HL-60 (cell line): ENCODE measurements at places on chromosomes 3 and 15.

- no peak for DNase-seq
Measured at GRCh38 chr3:58868097-58868779, 181.6 kb downstream of the CFAP20DC start.

DNA sequence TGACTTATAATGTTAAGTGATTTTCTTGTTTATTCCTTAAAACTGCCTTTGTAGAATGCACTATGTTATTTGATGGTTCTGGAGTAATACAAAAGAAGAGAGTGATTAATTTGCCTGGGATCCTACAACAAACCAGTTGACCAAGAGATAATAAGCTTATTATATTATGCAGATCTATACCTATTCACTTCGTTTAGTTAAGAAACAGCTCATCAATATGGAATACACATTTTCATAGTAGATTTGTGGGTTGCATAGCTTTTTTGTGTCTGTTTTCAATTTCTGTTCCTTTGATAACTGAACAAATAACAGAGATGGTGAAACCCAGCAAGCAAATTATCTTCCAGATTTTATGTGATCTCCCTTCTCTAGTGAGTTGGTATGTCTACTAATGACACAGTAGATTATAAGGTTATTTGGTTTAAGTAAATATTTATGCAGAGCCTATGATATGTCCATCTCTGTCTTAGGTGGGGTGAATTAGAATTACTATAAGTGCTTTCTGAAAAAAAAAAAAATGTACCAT, 443.3 kb upstream of the TPRG1 start:
- DNase-seq, result no peak

DNA sequence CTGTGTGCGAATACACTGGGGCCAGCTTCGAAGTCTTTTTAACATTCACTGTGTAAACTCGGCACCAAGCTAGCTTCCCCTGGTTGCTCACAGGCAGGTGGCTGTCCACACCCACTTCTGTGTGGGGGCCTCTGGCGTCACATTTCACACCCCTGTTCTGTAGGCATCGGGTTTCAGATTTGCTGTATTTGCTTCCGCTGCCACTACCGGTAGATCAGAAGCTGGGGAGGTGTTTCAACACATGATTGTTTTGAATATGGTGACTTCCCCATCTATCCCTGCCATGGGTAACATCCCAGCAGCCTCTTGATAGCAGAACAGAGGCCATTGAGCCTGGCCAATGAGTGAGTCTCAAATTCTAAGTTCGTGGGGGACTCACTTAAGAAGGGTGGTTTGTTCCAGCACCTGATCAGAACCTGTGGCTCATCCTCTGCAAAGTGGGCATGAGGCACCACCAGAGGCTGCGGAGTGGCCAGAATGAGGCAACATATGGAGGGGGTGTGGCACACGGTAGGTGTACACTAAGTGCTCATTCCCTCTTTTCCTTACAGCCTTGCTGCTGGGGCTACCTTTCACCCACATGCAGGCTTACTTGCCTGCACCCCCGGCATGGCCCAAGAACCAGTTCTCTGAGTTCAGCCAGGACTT, 61.5 kb downstream of the IQSEC1 start:
- DNase-seq, result peak; percentile 95

- DNase-seq, result no peak
Measured at GRCh38 chr15:51263116-51263515, 75.3 kb downstream of the CYP19A1 start.

DNA sequence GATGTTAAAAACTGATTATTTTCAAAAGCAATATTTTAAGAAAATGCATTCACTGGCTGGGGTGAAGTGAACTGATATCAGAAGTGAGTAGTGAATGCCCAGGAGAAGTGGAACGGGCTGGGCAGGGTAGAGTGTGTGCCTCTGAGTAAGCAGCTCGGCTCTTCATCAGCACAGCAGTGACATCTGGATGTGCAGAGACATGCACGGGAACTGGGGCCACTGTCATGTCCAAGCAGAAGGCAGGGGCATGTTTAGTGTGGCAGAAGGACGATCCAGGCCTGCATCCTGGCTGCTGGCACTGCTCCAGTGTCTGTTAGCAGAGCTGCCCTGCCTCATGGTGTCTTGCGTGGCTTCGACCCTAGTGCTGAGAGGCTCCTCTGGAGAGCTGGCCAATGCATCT, 305.6 kb upstream of the LRRFIP2 start:
- DNase-seq, result no peak

DNA sequence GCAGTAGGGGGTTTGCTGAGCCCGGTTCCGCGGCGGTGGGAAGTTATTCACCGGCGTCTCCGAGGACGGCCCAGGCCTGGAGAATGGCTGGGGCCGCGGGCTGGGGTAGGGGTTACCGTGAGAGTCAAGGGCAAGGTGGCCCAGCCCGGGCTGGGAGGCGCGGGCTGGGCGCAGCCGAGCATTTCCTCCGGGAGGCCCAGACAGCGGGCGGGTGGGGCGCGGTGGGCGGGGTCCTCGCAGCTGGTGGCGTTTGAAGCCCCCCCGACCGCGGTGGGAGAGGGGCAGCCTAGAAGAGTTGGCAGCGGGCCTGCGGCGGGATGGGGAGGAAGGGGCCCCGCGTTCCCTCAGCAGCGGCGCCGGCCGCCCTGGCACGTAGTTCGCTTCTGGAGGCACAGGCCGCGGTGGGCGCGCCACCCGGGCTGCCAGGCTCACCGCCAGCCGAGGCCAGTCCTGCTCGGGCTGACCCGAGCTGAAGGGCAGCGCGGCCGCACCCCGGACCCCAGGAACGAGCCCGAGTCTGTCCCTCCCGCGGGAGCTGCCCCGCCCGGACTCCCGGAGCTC, 960 bp upstream of the KLF13 start:
- DNase-seq, result no peak
